Dermis blood vessel endothelial cell (primary cell): ENCODE measurements at places on chromosomes 4 and X. TPM values are rescaled to one million over a fixed set of nuclear protein-coding genes. Genes with fewer than 3 reads are reported as not detected.

The SPANXB1 gene
- not detected in 2 replicates for total RNA-seq

DNA sequence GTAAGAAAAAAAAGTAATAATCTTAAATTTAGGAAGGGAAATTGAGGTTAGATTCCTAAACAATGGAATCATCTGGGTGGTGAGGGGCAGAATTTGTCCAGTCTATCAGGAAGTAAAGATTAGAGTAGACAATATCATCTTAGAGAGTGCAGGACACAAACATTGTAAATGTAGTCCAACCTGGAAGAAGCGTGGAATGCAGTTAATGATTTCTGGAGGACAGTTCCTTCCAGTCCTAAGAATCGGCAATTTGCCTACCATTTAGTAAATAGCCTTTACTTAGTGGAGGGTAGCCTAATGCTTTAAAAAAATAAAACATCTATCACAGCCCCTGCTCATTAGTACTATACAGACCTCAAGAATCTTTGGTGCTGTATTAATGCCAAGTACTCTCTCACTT is 147.5 kb upstream of the TTC29 start:
- no peak for DNase-seq

DNA sequence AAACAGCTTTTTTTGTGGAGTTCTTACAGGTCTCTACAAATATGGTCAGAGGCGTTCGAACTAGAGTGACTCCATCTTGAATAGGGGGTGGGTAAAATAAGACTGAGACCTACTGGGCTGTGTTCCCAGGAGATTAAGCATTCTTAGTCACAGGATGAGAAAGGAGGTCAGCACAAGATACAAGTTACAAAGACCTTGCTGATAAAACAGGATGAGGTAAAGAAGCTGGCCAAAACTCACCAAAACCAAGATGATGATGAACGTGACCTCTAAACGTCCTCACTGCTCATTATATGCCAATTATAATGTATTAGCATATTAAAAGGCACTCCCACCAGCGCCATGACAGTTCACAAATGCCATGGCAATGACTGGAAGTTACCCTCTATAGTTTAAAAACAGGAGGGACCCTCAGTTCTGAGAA is 42.8 kb upstream of the SPP1 start:
- DNase-seq: no peak

The HTT-AS gene
- total RNA-seq: not detected in 2 replicates

- DNase-seq: no peak
Observed at GRCh38 chrX:107204068-107204605, 2.1 kb downstream of the NUP62CL start.

- DNase-seq: no peak
Observed at GRCh38 chr4:76426272-76426671, 5.3 kb upstream of the CCDC158 start.
